PC-3 (cell line): ENCODE measurements at places on chromosomes 1 and 21.

DNA sequence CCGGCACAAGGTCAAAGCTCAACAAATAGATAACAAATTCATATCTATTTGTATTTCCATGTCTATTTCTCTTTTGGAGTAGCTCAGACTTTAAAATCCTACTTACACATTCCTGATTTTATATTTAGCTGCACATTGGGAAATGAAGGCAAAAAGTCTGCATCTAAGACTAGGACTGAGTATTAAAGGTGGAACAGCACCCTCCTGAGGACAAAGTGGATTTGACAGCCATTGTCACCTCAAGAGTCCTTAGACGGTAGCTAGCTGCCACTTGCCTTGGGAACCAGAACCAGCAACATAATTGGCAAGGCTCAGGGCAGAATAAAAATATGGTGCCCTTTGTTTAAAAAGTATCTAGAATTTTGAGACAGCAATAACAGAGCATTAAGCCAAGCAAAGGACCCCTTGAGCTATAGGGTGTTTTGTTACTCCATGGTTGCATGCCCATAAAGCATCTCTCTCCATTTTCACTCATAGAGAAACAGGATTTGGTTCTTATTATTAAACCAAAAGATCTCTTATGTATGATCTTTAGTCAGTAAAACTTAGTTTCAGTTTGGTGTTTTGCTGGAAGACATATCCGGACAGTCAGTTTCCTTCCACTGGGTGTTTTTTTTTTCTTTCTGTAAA lies 30.0 kb upstream of the SGIP1 start:
- DNase-seq = peak; percentile 85

DNA sequence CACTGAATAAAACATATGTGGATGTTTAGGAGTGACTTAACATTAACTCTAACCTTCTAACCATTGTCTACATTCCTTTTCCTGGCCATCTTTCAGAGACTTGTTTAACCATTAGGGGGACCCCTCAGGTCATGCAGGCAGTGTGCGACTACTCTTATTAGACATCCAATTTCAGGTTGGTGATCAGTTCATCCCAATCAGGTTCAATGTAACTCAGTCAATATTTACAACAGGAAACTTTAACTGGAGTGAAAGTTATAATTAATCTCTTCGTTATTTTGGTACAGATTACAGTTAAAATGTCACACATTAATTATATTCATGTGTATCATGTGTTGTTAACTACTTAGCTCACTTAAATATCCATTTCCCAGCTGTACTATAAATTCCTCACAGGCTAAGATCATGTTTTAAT lies 68.8 kb upstream of the RGS1 start:
- peak; percentile 54 for DNase-seq

DNA sequence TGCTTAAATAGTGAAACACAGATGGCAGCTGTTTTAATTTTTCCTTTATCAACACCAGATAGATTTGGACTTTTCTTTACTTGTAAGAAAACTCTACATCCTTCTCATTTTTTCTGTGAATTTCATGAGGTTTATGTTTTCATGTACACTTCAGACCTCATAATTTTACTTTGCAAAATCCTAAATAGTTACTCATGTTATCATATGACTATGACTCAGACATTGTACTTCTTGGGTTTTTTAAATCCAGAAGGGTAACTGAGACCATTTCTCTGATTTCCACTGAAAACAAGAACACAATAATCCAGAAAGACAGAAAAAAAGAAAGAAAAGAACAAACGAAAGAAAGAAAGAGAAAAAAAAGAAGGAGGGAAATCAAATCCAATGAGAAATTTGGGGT lies 1021.6 kb downstream of the NCAM2 start:
- peak; percentile 18 for DNase-seq

DNA sequence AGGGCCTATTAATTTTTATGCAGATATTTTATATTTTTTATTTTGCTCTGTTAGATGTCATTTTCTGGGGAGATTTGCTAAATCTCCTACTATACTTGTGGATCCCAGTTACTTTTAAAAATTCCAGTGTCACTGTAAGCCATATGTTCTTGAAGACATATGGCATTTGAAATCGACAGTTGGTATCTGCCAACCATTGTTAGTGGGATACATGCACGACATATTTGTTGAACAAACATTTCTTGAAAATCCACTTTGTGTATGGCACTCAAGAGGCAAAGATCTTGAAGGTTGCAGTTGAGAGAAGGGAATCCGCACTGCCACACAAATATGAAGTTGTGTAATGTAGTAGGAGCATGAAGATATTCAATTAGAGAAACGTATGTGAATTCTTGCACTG lies 287.7 kb downstream of the HHAT start:
- DNase-seq = no peak

DNA sequence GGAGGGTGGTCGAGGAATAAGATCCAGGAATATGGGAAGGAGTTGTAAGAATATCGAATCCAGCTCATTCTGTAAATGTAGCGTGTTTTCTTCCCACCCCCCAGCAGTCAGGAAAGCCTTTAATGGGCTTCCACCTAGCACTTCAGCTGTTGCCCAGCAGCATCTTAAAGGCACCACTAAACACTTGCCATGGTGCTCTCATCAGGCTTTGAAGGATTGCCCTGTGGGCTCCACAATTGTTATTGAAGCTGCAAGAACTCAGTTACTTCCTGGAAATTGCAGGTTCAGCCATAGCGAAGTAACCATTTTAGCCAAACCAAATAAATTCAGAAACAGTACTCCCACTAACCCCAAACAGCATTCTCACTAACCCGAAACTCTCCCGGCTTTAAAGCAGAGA lies 511.2 kb downstream of the PLPP3 start:
- DNase-seq = no peak

- no peak for DNase-seq
Measured at GRCh38 chr1:159009287-159009686, 420 bp upstream of the IFI16 start.

DNA sequence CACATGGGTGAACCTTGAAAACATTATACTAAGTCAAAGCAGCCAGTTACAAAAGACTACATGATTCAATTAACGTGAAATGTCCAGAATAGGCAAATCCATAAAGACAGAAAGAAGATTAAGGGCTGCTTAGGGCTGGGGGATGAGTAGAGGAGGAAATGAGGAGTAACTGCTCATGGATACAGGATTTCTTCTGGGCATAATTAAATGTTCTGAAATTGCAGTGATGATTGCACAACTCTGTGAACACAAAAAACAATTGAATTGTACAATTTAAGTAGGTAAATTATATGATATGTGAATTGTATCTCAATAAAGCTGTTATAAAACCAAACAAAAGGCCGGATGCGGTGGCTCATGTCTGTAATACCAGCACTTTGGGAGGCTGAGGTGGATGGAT lies 52.2 kb downstream of the RERE start:
- no peak for DNase-seq

GRCh38 chr1:163657719-163658118 lies 336.0 kb downstream of the NUF2 start:
- DNase-seq = no peak

GRCh38 chr1:85224734-85225623 lies 24.2 kb upstream of the SYDE2 start:
- DNase-seq = peak; percentile 72

DNA sequence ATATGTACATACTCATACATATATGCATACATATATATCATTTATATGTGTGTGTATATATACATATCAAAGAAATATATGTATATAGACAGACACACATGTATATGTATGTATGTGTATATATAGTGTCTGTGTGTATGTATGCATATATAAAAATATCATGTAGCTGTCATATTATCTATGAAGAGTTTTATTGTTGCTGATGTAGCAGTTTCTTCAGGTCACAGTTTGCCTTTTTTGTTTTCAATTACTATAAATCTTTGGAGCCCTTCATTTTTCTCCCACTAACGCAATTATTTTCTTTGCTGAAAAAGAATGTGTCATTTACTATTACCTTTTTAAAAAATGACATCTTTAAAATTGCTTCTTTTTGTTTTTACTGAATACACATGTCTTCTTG lies 904.5 kb downstream of the PLA2G4A start:
- DNase-seq = no peak

- DNase-seq = no peak
Measured at GRCh38 chr1:88662723-88663122, 21.4 kb upstream of the PKN2 start.

GRCh38 chr1:43049481-43049880 lies 90.8 kb upstream of the SLC2A1 start:
- no peak for DNase-seq

DNA sequence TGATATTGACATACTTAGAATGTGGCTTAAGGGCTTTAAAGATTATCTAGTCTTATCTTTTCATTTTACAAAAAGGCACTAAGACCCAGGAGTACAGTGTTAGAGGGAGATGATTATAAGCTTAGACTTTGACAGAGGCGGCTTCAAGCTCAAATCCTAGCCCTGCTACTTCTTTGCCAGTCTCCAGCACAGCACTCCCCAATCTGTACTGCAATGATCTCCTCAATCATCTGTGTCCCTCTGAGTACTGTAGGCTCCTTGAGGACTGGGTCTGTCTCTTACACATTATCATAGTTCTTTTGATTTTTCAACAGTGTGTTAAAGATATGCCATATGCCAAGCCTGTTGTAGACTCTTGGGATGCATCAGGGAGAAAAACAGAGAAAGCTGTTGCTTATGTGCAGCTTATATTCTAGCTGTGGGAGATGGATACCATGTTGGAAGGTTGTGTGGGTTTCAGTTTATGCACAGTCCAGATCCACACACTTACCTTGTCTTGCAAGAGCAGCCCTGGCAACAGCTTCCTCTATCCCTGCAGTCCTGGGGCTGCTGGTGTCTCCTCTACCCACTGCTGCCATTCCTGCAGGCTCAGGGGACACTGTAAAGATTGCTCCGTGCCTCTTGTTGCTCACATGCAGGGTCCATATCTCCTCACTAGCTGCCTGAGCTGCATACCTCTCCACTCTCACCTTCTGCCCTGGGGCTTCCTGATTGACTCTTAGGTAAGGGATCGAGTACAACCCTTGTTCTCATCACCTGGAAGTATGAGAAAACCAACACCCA lies 103.9 kb upstream of the TSPAN2 start:
- no peak for DNase-seq

GRCh38 chr1:219880765-219881457 lies 47.4 kb downstream of the SLC30A10 start:
- DNase-seq = no peak

GRCh38 chr21:44389335-44389734 lies 35.9 kb downstream of the TRPM2 start:
- DNase-seq = no peak

GRCh38 chr1:214338212-214338611 lies 57.3 kb downstream of the SMYD2 start:
- no peak for DNase-seq

DNA sequence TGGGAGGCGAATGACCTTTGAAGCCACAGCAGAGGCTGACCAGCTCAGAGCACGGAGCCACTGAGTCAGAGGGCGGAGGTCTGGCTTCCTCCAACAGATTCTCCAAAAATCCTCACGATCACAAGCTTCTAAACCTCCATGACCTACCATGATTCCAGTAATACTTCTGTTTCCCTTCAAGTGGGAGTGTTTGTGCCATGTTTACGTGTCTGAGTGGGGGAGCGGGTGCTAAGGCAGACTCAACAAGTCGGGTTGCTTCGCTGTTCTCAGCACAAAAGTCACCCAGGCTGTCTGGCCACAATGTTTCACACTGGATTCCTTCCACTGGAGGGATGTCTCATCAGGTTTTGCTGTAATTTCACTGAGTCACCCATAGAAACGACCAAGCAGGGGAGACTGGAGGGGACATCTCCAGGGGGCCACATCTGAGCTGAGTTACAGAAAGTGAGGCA lies 86.2 kb downstream of the SLC66A1 start:
- peak; percentile 55 for DNase-seq

GRCh38 chr1:203478986-203479385 lies 3.4 kb downstream of the PRELP start:
- no peak for DNase-seq

- no peak for DNase-seq
Measured at GRCh38 chr1:214573386-214574318, 22.2 kb upstream of the PTPN14 start.

- DNase-seq = peak; percentile 93
Measured at GRCh38 chr1:51170342-51170741, 65.7 kb upstream of the RNF11 start.

GRCh38 chr1:40034869-40035268 lies 5.7 kb upstream of the CAP1 start:
- no peak for DNase-seq

- peak; percentile 88 for DNase-seq
Measured at GRCh38 chr1:182029379-182030331, 31.9 kb downstream of the ZNF648 start.

- DNase-seq = no peak
Measured at GRCh38 chr1:160133990-160134770, 17.2 kb upstream of the ATP1A4 start.

GRCh38 chr1:71766748-71767147 lies 515.6 kb downstream of the NEGR1 start:
- DNase-seq = no peak

DNA sequence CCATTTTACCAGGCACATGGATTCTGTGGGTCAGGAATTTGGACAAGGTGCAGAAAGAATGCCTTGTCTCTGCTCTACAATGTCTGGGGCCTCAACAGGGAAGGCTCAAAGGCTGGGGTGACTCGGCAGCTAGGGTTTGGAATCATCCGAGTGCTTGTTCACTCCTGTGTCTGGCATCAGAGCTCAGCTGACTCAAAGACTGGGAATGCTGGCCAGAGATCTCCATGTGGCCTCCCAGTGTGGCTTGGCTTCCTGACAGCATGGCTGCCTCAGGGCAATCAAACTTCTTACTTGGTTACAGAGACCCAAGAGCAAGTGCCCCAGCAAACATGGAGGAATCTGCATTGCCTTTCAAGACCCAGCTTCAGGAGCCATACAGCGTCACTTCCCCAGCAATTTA lies 110.5 kb downstream of the TOMM20 start:
- peak; percentile 93 for DNase-seq

GRCh38 chr1:245946905-245947304 lies 560.2 kb downstream of the SMYD3 start:
- DNase-seq = no peak

- no peak for DNase-seq
Measured at GRCh38 chr1:87305762-87306161, 22.9 kb upstream of the LMO4 start.

- no peak for DNase-seq
Measured at GRCh38 chr1:107739201-107739600, 225.8 kb downstream of the VAV3 start.

DNA sequence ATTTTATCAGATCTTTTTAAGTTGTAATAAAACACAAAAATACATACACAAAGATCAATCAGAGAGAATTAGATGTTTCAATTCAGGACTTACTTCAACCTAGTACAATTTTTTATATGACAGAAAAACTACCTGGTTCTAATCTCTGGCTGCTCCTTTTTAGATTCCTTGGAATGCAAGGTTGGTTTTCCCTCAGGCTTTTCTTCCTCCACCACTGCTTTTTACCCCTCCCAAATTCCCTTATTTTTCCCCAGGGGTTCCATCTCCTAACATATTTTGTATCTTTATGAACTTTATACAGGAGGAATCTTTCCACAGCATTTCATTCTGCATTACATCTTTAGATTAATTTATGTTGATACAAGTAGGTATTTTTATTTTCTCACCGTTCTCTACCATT lies 33.2 kb downstream of the PIK3R3 start:
- DNase-seq = no peak

GRCh38 chr1:202134645-202135172 lies 9.8 kb downstream of the ARL8A start:
- DNase-seq = no peak

GRCh38 chr1:56571448-56571847 lies 7.9 kb downstream of the PLPP3 start:
- DNase-seq = no peak

GRCh38 chr1:90550626-90551406 lies 166.3 kb downstream of the BARHL2 start:
- DNase-seq = peak; percentile 21

GRCh38 chr21:18340387-18340942 lies 63.1 kb downstream of the TMPRSS15 start:
- peak; percentile 29 for DNase-seq
